Activated CD4-positive, alpha-beta T cell treated with anti-CD3 and anti-CD28 coated beads for 48 hours (primary cell): ENCODE measurements at places on chromosomes 5 and 9.

DNA sequence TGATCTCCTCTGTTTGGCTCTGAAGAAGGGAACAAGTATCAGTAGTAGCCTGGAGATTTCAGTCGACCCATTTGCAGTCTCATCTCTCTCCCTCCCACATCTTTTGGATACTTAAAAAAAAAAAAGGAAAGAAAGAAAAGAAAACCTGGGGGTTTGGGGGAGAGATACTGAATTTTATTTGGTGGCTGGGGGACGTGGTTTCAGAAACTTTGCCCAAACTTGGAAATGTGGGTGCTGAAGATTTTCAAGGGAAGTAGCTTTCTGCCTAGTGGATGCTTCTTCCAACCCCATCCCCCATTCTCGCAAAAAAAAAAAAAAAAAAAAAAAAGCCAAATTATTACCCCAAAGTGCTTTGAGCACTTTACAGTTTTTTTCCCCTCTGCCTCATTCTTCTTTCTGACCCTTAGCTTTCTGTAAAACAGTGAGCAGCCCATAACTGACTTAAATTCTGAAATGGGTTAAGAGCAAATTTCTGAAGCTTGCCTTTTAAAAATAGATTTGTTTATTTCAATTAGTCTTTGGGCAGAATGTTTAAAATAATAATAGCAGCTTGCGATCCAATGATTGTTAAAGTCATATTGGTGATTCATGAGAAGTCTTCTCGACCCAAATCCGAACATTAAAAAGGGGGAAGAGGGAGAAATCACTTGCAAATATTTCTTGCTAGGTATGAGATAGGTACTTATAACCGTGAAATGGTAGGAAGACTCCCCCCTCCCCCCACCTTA lies 894 bp downstream of the FST start:
- DNase-seq = no peak

DNA sequence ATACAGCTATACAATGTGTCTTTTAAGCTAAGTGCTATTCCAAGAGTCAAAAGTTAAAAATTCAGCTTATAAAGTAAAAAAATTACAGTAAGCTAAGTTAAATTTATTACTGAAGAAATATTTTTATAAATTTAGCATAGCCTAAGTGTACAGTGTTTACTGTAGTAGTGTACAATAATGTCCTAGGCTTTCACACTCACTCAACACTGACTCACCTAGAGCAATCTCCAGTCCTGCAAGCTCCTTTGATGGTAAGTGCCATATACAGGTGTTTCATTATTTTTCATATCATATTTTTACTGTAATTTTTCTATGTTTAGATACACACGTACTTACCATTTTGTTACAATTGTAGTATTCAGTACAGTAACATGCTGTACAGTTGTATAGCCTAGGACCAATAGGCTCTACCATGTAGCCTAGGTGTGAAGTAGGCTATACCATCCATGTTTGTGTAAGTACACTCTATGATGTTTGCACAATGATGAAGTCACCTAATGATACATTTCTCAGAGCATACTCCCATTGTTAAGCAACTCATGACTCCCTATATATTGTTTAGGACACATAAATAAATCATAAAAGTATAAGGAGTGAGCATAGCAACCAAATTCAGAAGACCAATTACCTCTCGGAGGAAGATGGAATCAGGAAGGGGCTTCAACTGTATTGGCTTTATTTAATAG lies 165.1 kb upstream of the SLC30A5 start:
- no peak for DNase-seq

GRCh38 chr5:75620184-75620959 lies 9.1 kb downstream of the ANKDD1B start:
- DNase-seq = no peak

GRCh38 chr9:105860516-105860915 lies 166.2 kb downstream of the TMEM38B start:
- DNase-seq = no peak

DNA sequence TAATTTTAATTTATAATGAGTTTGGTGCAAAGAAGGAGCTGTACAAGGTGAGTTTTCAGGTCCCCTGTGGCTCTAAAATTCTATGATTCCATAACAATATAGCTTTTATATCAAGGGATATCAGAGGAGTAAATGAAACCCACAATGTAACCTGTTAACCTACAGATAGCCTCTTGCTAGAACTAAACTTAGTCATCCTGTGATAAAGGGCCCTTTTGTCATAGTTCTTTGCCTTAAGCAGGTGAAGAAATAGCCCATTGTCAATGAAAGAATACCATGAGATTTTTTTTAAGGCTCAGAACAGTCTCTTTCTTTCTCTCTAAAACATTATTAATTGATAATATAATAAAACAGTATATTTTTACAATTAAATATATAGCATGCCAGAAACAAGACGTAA lies 127.8 kb downstream of the NFIB start:
- DNase-seq = no peak

DNA sequence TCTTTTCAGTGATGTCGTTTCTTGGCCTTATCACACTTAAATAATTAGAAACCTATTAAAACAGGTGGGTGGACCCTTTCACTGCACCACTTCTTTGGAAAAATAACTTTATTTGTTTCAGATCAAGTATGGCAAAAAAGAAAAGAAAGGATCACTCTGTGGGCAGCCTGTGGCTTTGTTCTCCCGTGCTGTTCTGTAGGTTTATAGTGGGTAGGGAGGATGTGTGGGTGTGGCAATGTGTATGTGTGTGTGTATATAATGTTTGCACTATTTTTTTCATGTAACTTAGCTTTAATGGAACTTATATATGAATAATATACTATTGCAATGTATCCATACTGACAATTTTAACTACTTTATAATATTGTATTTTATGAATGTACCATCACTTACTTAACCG lies 85.9 kb downstream of the ACTBL2 start:
- no peak for DNase-seq

DNA sequence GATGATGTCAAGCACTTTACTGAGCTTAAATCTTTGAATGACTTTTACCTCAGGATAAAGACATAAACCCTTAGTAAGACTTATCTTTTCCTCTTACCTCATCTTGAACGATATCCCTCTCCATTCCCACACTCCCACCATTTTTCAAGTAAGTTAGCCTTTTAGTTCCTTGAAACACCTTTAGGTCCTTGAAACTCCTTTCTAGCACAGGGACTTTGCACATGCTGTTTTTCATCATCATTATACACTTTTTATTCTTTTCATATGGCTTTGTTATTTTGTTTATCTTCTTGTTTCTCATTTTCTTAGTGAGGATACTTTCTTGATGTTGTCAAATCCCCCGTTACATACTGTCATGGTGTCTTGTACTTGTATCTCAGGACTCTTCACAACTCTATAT lies 24.8 kb downstream of the YTHDC2 start:
- no peak for DNase-seq

- DNase-seq = no peak
Observed at GRCh38 chr5:177610131-177610769, 10.3 kb downstream of the B4GALT7 start.
